ENCODE measurements at places on chromosomes 1 and 21.

DNA sequence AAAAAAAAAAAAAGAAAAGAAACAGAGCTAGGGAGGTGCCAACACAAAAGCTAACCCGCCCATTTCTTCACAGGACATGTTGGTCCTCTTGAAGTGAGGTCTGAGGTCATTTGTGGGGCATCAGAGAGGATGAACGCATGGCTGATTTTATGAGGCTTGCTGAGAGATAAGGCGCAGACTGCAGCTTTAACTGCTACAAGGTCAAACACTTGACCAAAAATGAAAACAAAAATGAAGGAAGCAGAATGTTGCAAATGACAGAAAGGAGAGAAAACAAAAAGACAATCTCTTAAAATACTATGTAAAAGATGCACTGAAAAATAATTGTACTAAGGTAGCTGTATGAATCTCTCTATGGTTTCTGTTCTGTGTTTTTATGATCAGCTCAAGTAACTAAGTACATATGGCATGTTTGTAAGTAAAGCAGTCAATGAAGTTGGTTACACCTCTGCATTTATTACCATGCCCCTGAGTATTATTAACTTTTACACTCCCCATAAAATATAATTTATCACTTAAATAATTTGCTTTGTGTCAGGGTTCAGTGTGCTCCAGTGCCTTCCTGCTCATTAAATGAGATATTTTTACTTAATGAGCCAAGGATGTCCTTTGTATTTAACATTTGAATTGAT lies 249.1 kb upstream of the NR5A2 start:
- DNase-seq = peak; percentile 91

- DNase-seq = no peak
These were observed 52.2 kb downstream of the PLA2G4A start for GRCh38 chr1:186880982-186881381.

- no peak for DNase-seq
These were observed 104.2 kb upstream of the IPO9 start for GRCh38 chr1:201724766-201725118.

DNA sequence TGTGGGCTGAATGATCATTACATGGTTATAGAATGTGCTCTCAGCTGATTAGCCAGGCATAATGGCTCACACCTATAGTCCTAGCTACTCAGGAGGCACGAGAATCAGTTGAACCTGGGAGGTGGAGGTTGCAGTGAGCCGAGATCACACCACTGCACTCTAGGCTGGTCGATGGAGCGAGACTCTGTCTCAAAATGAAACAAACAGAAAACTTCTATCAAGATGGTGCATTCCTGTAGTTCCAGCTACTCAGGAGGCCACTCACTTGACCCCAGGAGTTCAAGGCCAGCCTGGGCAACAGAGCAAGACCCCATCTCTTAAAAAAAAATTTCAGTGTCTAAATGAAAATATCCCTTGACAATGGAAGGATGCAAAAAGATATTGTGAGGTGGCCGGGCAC lies 10.9 kb downstream of the TIMM17A start:
- DNase-seq = no peak

- DNase-seq = no peak
These were observed 27.2 kb upstream of the DMRTB1 start for GRCh38 chr1:53431805-53432565.

DNA sequence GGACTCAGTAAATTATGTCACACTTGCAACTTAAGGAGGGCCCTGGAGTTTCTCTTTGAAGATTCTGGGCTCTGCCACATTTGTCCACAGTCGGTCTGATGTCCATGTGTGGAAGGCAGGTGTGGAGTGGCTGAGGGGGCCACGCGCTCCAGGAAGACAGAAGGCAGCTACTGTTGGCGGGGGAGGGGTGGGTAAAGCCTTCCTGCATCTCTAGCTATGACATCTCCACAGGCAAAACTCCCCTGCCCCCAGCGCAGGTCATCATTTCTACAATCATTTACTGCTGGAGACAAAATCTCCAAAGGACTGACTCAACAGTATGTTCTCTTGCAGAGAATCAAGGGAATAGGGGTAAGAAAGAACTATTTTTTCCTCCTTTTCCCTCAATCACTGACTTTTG lies 11.4 kb upstream of the TSPEAR start:
- no peak for DNase-seq

GRCh38 chr1:203126151-203126865 lies 1.2 kb upstream of the ADORA1 start:
- DNase-seq = no peak

DNA sequence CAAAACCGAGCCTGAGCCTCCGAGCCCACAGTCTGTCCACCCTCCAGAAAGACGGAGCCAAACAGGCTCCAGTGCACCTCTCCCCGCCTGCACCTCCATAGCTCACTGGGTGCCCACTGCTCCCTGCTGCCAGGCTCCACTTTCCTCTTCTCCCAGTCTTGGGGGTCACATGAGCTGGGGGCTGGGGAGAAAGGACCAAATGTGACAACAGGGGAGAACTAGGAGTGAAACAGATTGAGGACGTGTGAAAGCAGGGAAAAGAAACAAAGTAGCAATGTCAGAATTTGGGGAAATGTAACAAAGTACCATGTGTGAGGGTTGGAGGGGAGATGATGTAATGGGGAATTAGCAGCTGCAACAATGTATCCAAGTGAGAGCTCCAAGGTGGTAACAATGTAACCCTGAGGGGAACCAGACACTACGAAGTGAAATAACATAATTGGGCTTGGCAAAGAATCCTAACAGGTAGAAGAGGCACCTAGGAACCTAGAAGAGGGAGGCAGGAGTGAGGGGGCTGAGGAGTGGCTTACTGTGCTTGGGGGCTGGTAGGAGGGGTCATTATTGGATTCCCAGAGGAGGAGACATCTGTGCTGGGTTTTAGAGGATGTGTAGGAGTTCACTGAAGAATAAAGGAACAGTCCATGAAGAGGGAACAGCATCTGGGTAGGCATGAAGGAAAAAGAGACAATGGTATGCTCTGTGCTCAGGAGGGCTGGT lies 12.5 kb downstream of the SDC3 start:
- DNase-seq = no peak

DNA sequence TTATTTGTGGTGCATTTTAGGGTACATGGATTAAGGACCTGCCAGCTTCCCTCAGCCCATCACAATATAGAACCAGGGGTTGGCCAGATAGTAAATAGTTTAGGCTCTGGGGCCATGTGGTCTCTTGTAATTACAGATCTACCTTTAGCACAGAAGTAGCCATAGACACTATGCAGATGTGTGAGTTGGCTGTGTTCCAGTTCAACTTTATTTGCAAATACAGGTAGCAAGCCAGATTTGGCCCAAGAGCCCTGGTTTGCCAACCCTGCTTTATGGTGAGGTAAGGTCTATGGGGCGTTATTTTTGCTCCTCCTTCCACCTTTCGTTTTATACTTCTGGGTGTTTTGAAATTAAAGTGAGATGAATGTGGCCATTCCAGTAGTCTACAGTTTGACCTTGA lies 48.7 kb downstream of the MRPS6 start:
- no peak for DNase-seq

- DNase-seq = peak; percentile 39
These were observed 431 bp downstream of the MAP1LC3C start for GRCh38 chr1:241998412-241998921.

- no peak for DNase-seq
These were observed 651.6 kb upstream of the ADGRL4 start for GRCh38 chr1:79657951-79658658.

GRCh38 chr1:41812051-41812450 lies 106.7 kb downstream of the HIVEP3 start:
- DNase-seq = peak; percentile 17

DNA sequence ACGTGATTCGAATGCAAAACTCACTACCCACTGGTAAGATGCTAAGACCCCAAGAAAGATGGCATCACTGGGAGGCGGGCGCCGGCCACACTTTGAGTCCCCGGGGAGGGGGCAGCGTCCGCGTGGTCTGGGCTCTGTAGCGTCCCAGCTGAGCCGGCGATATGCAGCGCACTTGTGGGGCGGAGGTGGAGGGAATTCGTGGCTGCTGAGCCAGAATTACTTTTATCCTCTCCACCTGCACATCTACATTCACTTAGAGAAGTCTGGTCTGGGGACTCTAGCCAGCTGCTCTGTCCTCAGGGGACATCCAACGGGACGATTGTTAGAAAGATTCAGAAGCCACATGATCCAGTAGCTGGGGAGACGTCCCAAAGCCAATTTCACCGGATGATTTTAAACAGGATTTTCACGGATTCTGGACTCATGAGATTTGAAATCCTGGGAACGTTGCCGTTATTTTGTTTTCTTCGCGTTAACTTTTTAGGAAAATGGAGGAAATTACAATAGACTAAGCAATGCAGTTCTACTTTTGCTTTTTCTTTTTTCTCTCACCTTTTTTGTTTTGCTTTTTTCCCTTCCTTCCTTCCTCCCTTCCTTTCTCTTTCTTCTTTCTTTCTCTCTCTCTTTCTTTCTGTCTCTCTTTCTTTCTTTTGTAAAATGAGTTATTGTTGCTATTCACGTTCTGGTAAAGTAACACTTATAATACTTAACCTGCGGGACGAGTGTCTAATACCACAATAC lies 1.3 kb downstream of the JAM2 start:
- no peak for DNase-seq

GRCh38 chr1:28436211-28436769 lies 66.8 kb downstream of the PHACTR4 start:
- no peak for DNase-seq

DNA sequence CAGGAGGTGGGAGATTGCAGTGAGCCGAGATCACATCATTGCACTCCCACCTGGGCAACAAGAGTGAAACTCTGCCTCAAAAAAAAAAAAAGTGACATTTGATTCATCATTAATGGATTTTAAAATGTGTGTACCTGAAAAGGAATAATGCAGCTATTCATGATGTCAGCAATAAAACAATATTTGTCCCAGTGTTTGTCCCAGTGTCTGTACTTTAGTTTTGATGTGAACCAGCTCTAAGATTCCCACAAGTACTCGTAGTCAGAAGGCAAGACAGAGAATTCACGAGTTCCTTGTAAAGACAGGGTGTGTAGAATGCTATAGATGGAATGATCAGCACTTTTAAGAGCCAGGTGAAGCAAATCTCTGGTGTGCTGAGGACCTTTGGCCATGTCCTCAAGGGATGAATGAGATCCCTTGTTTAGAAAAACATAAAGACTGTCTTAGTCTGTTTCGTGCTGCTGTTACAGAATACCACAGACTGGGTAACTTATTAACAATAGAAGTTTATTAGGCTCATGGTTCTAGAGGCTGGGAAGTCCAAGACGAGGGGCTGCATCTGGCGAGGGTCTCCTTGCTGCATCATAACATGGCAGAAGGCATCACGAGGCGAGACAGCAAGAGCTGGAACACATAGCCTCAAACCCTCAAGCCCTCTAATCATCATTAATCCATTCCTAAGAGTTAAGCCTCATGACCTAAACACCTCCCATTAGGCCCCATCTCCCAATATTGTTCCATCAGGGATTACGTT lies 12.0 kb upstream of the TMPRSS2 start:
- no peak for DNase-seq

DNA sequence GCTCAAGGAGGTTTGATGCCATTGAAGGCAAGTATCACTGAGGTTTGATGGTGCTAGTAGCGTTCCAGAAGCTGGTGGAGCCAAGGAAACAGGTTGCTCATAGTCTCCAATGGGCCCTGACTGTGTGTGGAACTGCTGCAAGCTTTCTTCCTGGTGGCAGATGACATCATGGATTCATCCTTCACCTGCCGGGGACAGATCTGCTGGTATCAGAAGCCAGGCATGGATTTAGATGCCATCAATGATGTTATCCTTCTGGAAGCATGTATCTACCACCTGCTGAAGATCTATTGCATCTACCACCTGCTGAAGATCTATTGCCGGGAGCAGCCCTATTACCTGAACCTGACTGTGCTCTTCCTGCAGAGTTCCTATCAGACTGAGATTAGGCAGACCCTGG lies 734.4 kb downstream of the PLA2G4A start:
- no peak for DNase-seq

GRCh38 chr1:54609301-54609921 lies 13.9 kb downstream of the FAM151A start:
- DNase-seq = no peak

DNA sequence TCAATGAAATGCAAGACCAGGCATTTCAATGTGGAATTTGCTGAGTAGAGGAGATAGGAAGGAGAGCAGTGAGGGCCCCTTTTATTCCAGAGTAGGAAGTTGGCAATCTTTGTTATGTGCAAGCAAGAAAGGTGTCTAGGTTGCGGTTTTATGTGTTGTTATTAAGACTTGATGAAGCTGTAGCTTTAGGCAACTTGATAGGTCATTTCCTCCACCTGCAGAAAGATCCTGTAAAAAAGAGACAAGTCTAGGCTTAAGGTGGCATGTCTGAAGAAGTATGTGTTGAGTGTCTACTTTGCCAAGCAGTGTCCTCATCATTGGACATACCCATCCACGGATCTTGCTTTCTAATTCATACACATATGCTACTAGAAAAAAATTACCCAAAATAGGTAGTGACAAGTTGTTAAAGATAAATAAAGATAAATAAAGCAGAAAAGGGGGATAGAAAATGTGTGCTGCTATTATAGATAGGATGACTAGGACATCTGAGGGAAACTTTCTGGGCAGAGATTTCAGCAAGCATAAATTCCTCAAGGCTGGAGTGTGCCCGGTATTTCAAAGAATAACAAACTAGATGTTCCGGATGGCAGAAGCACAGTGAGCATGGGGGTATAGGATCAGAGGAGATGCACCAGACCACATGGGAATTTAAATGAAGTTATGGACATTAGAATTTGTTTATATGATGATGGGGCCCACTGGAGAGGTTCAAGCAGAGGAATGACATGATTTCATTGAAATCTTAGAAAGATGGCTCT lies 335.0 kb downstream of the TGFB2 start:
- no peak for DNase-seq

DNA sequence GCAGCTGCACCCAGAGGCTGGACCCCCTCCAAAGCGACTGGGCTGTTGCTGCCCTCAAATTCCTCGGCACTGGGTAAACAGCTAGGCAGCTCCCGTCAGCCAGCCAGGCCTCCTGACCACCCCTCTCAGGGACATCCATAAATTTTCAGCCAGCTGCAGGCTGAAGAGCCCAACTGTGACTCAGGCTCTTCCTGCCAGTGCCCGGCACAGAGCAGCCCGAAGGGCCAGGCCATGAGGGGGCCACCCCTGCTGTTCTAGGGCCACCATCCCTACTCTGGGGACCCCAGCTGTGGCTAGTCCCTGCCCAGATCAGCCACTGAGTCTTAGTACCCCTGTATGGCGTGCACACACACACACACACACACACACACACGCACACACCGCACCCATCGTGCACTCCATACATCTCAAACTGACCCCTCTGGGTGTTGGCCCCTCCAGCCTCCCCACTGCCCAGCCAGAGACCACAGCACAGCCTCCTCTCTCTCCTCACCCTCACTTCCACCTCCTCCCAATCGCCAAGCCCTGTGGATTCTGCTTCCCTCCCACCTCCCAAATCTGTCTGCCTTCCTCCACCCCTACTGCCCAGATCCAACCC lies 6.2 kb upstream of the LAPTM5 start:
- DNase-seq = no peak

GRCh38 chr1:162361349-162361748 lies 15.3 kb downstream of the SPATA46 start:
- no peak for DNase-seq

GRCh38 chr1:231581859-231582258 lies 44.7 kb upstream of the DISC1 start:
- no peak for DNase-seq

GRCh38 chr1:51679435-51679834 lies 62.5 kb downstream of the OSBPL9 start:
- DNase-seq = no peak

GRCh38 chr1:54047384-54048305 lies 5.4 kb downstream of the TMEM59 start:
- DNase-seq = no peak

All from CMK (cell line).